ENCODE measurements at places on chromosomes 6 and 20. TPM values are rescaled to one million over a fixed set of nuclear protein-coding genes. Genes with fewer than 3 reads are reported as not detected.

AKIRIN2 gene
- 36.7 TPM for total RNA-seq

NTSR1 gene
- 0.06 TPM for total RNA-seq

EYS gene
- not detected for total RNA-seq

C2 gene
- 11.4 TPM for total RNA-seq

BCAS4 gene
- total RNA-seq, result 0.23 TPM

GRCh38 chr6:170067923-170068360, 222.9 kb downstream of the DLL1 start:
- H3K27me3 ChIP-seq, result peaks cover 13% of the 10 kb centered on the region
- no peak overlapping the region for H3K4me3 ChIP-seq
- H3K4me1 ChIP-seq, result peaks cover 8% of the 10 kb centered on the region
- H3K36me3 ChIP-seq, result no peaks in the 10 kb centered on the region
- H3K27ac ChIP-seq, result no peak overlapping the region

DNA sequence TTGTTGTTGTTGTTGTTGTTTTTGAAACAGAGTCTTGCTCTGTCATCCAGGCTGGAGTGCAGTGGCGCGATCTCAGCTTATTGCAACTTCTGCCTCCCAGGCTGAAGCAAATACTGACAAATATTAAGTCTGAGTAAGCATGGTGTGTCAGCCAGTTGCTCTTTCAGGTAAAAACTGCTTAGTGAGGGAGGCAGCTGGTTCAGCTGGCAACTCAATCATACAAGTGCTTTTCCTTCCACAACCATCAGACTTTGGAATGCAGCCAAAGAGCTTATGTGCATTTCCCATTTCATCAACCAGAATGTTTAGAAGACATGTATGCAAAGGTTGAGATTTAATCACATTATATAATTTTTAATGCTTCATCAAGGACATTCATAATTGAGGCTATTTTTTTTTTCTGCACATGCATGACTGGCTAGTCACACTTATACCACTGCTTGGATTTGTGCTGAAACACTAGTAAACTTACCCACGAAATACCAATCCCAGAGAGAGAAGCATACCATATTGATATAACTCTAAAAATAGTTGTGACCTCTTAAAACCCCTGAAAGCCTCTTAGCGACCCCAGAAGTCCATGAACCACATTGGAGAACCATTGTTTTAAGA, 56.0 kb downstream of the CLIC5 start:
- no peaks in the 10 kb centered on the region for H3K36me3 ChIP-seq
- no peak overlapping the region for H3K4me3 ChIP-seq
- H3K27ac ChIP-seq, result no peak overlapping the region
- H3K4me1 ChIP-seq, result no peaks in the 10 kb centered on the region
- DNase-seq, result no peak

DNA sequence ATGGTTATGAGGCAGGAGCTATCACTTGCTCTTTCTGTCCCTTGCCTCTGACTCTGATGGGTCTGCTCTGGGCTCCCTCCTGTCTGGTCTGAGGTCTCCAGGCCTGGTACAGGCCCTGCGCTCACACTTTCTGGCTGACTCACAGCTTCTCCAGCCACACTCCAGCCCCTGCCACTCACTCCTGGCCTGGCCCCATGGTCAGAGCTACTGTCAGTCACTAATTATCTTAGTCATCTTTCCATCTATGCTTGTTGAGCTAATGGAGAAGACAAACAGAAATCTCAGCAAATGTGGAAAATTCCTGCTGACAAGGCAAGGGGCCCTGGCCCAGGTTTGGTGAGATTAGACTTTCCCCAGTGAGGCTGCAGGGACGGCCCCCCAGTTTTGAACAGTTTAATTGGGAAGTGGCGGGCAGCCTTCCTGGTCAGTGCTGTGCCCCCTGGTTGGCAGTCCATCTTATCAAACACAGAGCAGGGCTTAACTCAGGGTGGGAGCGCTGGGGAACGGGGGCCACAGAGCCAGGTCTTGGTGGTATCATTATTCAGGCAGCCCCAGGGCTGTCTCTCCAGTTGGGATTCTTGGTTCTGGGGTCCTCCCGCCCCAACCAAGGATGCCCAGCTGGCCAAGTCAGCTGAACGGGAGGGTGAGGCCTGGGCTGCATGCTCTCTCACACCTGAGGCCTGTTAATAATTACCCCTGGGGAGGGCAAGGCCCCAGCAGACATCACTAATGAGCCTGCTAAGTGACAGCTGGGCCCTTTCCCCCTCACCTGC, 63.4 kb downstream of the VEGFA start:
- H3K36me3 ChIP-seq, result no peaks in the 10 kb centered on the region
- H3K27me3 ChIP-seq, result peaks cover 5% of the 10 kb centered on the region
- no peaks in the 10 kb centered on the region for H3K4me1 ChIP-seq
- H3K4me3 ChIP-seq, result no peak overlapping the region

DNA sequence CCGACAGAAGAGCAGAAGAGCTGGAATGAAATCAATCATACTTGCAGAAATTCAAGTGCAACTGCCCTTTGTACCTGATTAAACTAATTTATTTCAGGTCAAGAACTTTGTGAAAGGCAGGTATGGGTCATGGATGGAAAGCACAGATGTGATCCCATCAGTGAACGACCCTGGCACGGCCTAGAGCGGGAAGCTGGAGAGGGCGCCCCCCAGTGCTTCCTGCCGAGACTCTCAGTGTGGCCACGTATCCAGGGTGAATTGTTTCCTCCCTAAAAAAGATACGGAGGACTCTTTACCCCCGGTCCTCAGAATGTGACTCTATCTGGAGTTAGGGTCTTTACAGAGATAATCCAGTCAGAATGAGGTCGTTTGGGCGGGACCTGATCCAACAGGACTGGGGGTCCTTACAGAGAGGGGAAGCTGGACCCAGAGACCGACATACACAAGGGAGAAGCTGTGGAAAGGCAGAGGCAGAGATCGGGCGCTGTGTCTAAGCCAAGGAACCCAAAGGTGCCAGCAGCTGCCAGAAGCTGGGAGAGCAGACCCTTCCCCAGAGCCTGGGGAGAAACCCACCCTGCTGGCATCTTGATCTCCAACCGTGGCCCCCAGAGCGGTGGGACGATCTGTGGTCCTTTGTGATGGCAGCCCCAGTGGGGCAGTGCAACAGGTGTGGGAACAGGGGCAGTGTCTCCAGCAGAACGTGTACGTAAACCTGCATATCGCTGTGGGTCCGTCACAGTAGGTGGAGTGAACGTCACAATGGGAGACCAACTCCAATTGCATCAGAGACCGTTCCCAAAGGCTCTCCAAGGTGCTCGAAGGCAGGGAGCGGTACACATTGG, 91.9 kb downstream of the TAF4 start:
- no peaks in the 10 kb centered on the region for H3K36me3 ChIP-seq
- DNase-seq, result no peak
- H3K27ac ChIP-seq, result no peak overlapping the region
- no peaks in the 10 kb centered on the region for H3K27me3 ChIP-seq
- H3K4me1 ChIP-seq, result no peaks in the 10 kb centered on the region

GRCh38 chr6:43593938-43594337, 18.0 kb downstream of the POLH start:
- H3K36me3 ChIP-seq, result no peaks in the 10 kb centered on the region
- H3K27ac ChIP-seq, result no peak overlapping the region
- H3K4me1 ChIP-seq, result no peaks in the 10 kb centered on the region
- DNase-seq, result no peak
- H3K4me3 ChIP-seq, result no peak overlapping the region
- H3K27me3 ChIP-seq, result no peaks in the 10 kb centered on the region

- no peak for DNase-seq
- H3K36me3 ChIP-seq, result no peaks in the 10 kb centered on the region
- H3K4me3 ChIP-seq, result no peak overlapping the region
- H3K27ac ChIP-seq, result no peak overlapping the region
- H3K4me1 ChIP-seq, result no peaks in the 10 kb centered on the region
Measured at GRCh38 chr6:141117874-141118273, 1014.9 kb upstream of the GJE1 start.

- DNase-seq, result no peak
- no peak overlapping the region for H3K27ac ChIP-seq
- no peak overlapping the region for H3K4me3 ChIP-seq
- no peaks in the 10 kb centered on the region for H3K4me1 ChIP-seq
Measured at GRCh38 chr6:118218156-118218555, 311.1 kb downstream of the SLC35F1 start.

- peaks cover 6% of the 10 kb centered on the region for H3K36me3 ChIP-seq
- no peaks in the 10 kb centered on the region for H3K27me3 ChIP-seq
- H3K4me1 ChIP-seq, result no peaks in the 10 kb centered on the region
Measured at GRCh38 chr20:35907017-35907701, 47.1 kb downstream of the SCAND1 start.

DNA sequence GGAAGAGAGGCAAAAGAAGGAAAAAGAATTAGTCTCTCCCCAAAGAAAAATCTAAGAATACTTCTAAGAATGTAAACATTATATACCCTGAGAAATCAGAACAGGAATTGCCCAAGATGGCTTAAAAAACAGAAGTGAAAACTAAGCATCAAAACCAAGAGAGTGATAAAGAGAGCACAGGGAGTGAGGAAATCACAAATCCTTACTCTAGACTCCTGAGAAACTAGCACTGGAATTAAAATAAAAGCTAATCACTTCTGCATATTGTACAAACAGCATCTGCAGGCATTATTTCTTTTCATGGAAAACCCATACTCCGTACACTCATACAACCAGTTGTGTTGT, 285.7 kb downstream of the BTBD9 start:
- no peak for DNase-seq
- no peak overlapping the region for H3K4me3 ChIP-seq
- no peaks in the 10 kb centered on the region for H3K36me3 ChIP-seq
- no peak overlapping the region for H3K27ac ChIP-seq

DNA sequence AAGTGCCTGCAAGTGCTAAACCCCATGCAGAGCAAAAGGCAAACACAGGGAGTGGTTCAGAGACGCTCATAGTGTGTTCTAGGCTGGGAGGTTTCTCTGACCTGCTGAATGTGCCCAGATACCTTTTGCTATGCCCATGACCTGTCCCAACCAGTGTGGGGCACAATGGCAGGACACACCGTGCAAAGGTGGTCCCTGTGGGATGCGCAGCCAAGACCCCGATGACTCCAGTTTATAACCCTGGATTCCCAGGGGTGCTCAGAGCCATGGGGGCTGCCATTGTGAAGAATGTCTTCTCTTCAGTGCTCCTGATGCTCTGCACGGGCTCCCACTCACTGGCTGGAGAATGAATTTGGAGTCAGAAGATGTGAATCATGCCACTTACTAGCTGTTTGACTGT, 2.2 kb upstream of the NINL start:
- H3K36me3 ChIP-seq, result no peaks in the 10 kb centered on the region
- no peak for DNase-seq
- no peaks in the 10 kb centered on the region for H3K27me3 ChIP-seq
- H3K4me1 ChIP-seq, result peaks cover 7% of the 10 kb centered on the region
- H3K4me3 ChIP-seq, result no peak overlapping the region
- H3K27ac ChIP-seq, result no peak overlapping the region

GRCh38 chr20:42589976-42590639, 599.6 kb downstream of the PTPRT start:
- DNase-seq, result no peak
- no peaks in the 10 kb centered on the region for H3K27me3 ChIP-seq
- no peaks in the 10 kb centered on the region for H3K4me1 ChIP-seq
- H3K36me3 ChIP-seq, result no peaks in the 10 kb centered on the region
- no peak overlapping the region for H3K4me3 ChIP-seq
- H3K27ac ChIP-seq, result no peak overlapping the region

DNA sequence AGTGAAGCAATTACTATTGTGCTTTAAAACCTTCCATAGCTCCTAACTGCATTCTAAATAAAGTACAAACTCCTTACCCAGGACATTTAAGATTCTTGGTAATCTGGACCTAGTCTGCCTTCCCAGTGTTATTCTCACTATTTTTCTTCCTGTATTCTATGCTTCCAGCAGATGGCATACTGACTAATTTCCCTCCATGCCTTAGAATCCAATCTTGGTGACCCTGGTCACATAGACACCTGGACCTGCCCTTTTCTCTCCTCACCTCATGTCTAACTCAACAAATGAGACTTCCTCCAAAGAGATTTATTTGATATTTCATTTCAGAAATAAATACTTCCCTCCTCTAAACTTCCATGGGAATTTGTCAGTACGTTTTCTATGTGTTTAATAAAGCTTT, 25.8 kb downstream of the ROS1 start:
- no peaks in the 10 kb centered on the region for H3K27me3 ChIP-seq
- no peak overlapping the region for H3K4me3 ChIP-seq
- H3K36me3 ChIP-seq, result no peaks in the 10 kb centered on the region
- no peak overlapping the region for H3K27ac ChIP-seq
- H3K4me1 ChIP-seq, result no peaks in the 10 kb centered on the region
- DNase-seq, result no peak

DNA sequence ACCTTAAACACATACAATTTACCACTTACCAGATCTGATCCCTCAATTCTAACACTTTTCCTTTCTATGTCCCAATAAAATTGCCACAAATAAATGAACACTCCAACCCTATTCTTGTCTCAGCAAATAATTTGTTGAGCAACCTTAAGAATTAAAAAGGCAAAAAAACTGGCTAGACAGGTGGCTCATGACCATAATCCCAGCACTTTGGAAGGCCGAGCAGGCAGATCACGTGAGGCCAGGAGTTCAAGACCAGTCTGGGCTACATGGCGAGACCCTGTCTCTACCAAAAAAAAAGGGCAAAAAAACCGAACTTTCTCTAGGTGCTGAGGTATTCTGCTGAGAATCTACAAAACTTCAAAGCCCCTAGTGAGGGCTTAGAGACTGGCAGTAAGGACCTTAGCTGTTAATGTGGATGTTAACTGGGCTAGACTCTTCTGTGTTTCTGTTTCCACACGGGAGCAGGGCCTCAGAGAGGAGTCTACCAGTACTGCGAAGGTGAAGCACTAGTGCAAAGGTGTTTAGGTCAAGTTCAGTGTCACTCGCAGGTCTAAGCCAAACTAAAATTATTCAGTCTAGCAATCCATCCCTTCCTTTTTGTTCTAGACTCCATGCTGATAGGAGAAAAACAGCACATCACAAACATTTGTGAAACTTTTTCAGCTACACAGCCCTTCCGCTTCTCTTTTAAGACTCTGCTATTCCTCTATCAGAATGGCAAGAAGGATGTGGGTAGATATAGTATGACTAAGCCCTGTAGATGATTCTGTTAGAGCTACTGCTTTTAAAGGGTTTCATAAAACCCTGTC, 2.6 kb downstream of the FASTKD5 start:
- no peaks in the 10 kb centered on the region for H3K27me3 ChIP-seq
- peak overlapping the region; percentile 100 for H3K4me3 ChIP-seq
- no peak for DNase-seq

GRCh38 chr6:154894902-154895301, 100.2 kb upstream of the TIAM2 start:
- no peak overlapping the region for H3K27ac ChIP-seq
- DNase-seq, result no peak
- peaks cover 22% of the 10 kb centered on the region for H3K36me3 ChIP-seq
- no peaks in the 10 kb centered on the region for H3K27me3 ChIP-seq

GRCh38 chr20:59781226-59781625, 152.2 kb downstream of the SYCP2 start:
- H3K4me3 ChIP-seq, result no peak overlapping the region
- no peak overlapping the region for H3K27ac ChIP-seq
- H3K4me1 ChIP-seq, result no peaks in the 10 kb centered on the region
- H3K27me3 ChIP-seq, result no peaks in the 10 kb centered on the region
